ENCODE measurements at places on chromosomes 12 and 14.

DNA sequence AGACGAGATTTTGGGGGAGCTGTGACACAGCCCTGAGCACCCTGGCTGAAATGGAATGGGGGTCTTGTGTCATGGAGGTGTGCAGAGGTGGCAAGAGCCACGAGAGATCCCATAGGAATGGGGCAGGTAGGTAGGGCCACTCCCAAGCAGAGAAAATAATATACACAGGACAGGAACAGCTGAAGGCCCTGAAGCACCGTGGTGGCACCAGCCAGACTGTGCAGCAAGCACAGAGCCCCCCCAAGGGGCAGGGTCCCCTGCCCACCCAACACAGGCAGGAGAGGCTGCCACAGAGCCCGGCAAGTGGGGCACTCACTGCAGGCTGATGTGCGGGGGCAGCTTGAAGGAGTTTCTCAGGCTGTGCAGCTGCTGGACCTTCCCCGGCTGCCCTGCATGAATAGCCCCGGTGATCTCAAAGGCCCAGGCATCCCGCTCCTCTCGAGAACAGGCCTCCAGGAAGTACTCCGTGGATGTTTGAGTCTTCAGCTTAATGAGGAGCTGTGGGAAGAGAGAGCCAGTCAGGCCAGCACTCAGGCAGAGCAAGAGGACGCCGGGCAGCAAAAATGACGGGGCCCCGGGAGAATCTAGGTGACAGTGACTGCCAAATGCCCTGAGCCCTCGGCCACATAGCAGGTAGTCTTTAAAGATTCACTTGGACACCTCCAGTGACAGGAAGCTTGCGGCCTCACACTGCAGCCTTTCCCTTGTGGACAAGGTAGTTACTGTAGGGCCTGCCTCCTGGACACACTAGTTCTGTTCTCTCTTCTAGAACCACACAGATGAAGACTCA is 16.7 kb downstream of the PLEK2 start:
- DNase-seq, result no peak

- no peak for DNase-seq
Observed at GRCh38 chr12:57027805-57028153, 11.4 kb upstream of the TAC3 start.

- DNase-seq, result peak; percentile 63
Observed at GRCh38 chr14:49769171-49769570, 1.2 kb downstream of the KLHDC2 start.

GRCh38 chr12:97555547-97556187 is 93.1 kb downstream of the RMST start:
- DNase-seq, result no peak

DNA sequence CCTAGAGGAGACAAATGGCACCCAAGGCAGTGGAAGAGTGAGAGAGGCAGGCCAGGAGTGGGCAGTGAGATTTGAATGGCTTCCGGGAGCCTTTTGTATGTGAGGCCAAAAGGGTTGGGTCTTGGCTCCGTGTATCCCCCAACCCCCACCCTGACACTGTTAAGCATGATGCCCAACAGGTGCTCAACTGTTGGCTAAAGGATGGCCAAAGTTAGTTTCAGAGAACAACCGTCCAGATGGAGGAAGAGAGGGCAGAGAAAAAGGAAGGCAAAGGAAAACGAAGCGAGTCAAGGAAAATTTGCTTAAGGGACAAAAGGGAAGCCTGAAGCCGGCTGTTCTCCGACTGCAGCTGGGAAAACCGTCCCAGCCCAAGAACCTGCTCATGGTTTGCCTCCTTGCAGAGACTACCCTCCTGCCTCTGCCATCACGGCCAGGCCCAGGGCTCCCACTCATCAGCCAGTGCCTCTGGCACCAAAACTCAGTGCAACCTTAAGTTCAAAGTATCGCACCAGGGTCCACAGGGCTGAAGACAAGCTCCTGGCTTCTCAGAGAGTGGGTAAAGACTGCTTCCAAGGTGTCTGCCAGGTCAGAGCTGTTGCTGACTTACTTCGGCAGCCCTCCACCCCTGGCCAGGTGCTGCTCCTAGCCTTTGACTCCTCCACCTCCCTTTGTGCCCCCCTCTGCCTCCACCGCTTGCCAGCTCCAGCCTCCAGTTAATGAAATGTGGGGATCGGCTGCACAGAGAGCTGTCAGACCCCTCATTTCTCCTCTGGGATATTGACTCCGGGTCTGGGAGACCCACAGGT is 4.2 kb upstream of the C1QL4 start:
- DNase-seq, result no peak

GRCh38 chr14:84857571-84857970 is 672.4 kb upstream of the FLRT2 start:
- no peak for DNase-seq

GRCh38 chr14:32366256-32366879 is 37.3 kb downstream of the AKAP6 start:
- DNase-seq, result peak; percentile 59

- no peak for DNase-seq
Observed at GRCh38 chr14:24952851-24953666, 96.9 kb downstream of the STXBP6 start.

GRCh38 chr14:77099425-77100167 is 1.5 kb downstream of the CIPC start:
- peak; percentile 58 for DNase-seq

DNA sequence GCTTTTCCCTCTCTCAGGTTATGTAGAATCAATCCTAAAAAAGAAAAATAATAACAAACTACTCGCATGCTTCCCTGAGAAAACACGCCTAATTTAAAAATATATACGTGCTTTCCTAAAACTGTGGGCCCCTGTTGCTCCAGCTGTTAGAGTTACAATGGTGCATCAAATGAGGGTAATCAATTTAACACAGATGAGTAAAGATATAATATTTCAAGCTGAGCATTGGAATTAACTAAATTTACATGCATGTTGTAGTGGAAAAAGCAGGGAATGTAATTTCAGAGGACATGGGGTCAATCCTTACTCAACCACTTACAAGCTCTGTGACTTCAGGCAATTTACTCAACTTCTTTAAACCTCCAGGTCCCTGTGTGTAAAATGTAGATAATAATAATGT is 22.4 kb upstream of the LGR5 start:
- no peak for DNase-seq

DNA sequence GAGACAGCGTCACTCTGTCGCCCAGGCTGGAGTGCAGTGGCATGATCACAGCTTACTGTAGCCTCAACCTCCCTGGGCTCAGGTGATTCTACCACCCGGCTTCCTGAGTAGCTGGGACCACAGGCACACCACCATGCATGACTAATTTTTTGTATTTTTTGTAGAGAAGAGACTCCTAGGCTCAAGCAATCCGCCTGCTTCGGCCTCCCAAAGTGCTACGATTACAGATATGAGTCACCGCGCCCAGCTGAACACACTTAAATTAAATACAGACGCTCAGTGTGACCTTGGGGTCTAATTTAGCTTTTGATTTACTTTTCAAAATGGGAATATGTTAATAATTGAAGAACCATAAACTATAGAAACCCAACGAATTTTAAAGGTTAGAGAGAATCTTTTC is 77.2 kb downstream of the C2CD5 start:
- peak; percentile 58 for DNase-seq

DNA sequence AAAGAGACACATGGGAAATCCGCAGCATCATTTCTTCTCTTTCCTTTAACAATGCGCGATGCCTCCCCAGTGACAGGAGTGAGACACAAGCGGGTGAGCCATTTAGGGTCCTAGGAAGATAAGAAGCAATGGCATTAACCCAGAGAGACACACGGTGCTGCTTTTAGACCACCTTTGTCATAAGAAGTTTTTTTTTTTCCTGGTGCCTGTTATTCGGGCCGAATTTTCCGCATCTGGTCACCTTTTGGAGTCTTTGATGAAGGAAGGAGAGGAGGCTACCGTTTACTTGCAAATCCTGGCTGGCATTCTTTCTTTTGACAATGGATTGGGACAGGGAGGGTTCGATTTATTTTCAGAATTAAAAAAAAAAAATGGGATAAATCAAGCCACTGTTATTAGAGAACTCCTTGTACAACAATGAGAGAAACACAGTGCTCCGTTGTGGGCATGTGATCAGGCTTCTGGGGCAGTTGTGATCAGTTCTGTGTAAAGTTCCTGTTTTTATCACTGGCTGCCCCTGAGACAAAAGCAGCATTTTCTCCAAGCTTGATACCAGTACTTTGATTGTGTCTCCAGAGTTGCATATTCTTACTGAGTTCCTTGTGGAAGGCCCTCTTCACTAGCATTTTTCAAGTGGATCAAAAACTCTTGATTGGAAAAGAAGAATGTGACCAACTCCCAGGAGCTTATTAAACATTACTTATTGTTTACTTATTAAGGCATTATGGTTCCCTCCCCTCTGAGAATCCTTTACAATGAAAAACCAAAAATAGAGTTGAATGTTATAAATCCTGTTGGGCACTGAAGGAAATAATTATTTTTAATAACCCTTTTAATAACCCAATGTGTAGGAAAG is 1.1 kb downstream of the DIP2B start:
- DNase-seq, result no peak

DNA sequence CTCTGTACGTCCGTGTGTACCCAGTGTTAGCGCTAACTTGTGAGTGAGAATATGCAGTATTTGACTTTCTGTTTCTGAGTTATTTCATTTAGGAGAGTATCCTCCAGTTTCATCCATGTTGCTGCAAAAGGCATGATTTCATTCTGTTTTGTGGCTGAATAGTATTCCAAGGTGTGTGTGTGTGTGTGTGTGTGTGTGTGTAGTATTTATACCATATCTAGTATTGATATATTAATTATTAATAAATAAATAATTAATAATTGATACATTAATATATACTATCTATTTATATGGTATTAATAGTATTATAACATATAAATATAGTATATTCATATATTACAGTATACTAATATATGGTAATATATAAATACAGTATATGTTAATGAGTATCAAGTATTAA is 101.8 kb upstream of the CCND2 start:
- DNase-seq, result no peak

DNA sequence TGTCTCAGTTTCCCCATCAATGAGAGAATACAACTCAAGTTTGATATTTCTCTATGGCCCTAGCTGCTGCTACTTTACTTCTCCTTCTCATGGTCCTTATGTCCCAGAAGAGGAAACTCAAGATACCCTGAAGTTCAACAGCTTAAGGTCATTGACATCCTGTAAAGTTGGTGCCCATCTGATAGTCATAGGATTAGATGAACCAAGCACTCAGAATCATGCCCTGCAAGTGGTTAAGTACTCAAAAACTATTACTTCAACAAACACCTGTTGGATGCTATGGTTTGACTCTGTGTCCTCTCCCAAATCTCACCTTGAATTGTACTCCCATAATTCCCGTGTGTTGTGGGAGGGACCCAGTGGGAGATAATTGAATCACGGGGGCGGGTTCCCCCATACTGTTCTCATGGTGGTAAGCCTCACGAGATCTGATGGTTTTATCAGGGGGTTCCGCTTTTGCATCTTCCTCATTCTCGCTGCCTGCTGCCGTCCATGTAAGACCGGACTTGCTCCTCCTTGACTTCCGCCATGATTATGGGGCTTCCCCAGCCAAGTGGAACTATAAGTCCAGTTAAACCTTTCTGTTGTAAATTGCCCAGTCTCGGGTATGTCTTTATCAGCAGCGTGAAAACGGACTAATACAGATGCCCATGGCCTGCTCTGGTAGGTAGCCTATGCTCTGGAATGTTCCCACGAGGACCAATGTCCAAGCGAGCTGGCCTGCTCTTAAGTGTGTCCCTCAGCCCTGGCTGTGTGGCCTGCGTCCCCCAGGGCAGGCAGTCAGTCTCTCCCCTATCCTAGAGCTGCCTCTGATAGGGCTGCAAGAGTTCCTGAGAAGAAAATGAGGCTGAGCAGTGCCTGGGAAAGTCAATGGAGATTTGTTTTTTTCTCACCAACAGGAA is 18.1 kb downstream of the CAMKK2 start:
- no peak for DNase-seq

GRCh38 chr14:96752125-96752524 is 45.1 kb upstream of the VRK1 start:
- no peak for DNase-seq

- no peak for DNase-seq
Observed at GRCh38 chr12:79961411-79961810, 26.5 kb upstream of the PPP1R12A start.

- no peak for DNase-seq
Observed at GRCh38 chr12:64752833-64753238, 6.4 kb downstream of the GNS start.

DNA sequence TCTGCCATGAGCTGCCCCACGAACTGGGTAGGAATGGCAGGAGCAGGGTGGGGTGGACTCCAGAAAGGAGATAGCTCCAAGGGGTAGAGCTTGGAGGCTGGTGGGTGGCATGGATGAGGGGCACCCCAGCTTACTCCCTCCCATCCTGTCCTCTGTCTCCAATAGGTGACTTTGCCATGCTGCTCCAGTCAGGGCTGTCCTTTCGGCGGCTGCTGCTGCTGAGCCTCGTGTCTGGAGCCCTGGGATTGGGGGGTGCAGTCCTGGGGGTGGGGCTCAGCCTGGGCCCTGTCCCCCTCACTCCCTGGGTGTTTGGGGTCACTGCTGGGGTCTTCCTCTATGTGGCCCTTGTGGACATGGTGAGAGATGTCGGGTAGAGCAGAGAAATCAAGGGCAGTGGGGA is 7.1 kb downstream of the SLC39A5 start:
- no peak for DNase-seq

- DNase-seq, result peak; percentile 20
Observed at GRCh38 chr14:29861996-29862395, 65.7 kb downstream of the PRKD1 start.

DNA sequence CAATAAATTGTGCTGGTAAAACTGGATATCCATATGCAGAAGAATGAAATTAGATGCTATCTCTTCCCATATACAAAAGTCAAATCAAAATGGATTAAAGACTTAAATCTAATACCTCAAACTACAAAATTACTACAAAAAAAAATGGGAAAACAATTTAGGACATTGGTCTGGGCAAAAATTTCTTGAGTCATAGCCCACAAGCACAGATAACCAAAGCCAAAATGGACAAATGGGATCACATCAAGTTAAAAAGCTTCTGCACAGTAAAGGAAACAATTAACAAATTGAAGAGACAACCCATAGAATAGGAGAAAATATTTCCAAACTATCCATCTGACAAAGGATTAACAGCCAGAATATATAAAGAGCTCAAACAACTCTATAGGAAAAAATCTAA is 264.6 kb downstream of the NUAK1 start:
- peak; percentile 48 for DNase-seq

DNA sequence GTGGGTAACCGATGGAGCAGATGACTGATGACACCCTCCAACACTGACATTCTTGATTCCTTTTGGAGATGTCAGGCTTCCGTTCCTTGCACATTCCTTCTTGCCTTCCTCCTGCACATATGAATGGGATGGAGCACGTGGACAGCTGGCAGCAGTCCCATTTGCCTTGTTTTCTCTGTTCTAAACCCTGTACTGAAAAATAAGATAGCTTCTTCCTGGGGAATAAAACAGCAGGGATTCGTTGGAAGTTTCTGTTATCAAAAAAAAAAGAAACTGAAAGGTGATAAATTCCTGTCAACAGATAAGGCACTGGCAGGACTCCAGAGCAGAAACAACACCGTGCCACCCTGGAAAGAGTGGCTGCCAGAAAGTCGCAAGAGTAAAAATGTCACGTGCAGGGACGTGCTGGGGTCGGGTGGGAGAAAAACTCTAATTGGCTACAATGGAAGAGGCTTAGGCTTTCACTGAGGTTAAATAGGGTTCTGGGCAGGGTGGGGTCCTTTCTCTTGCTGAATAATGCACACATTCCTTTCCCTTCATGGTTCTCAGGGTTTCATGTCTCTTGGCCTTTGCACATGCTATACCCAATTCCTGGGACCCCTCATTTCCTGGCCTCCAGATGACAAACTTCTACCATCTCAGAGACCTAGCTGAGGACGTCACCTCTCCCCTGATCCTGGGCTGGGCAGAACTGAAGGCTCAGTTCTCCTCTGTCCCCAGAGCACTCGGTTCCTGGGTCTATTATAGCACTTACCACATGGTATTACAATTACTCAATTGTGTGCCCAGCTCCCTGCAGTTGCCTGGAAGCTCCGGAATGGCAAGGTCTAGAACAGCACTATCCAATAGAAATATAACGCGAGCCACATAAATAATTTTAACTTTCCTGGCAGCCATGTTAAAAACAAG is 7.0 kb upstream of the NUAK1 start:
- no peak for DNase-seq

Measured in astrocyte (in vitro differentiated cells and primary cell).